ENCODE measurements at places on chromosomes 7 and 10.

DNA sequence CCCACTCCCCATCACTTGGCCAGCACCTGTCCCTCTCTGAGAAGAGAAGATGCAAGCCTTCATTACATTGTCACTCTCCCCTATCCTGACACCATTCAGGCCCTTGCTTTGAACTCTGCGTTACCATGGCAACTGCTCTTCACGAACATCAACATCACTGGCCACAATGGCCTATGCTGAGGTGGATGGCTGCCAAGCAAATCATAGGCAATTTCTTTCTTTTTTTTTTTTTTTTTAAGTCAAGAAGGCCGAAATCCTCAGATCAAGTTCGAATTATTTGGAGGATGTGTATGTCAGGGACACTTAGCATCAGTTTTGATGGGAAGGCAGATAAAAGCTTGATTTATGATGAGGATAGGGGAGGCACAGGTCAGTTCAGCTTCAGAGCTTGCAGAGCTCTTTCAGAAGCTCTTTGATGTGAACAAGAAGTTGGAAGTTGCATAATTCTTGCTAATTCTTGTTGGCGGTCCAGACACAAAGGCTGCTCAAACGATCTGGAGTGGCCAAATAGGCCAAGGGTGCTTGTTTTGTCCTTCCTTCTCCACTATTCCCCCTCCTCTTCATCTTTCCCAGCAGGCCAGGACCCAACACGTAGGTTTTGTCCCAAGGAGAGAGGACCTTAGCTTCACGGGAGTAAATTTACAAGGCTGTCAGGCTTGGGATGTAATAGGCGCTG is 179.9 kb upstream of the NPVF start:
- no peak for DNase-seq

- DNase-seq: no peak
Measured at GRCh38 chr7:5177060-5177459, 13.0 kb upstream of the WIPI2 start.

- DNase-seq: no peak
Measured at GRCh38 chr7:26043801-26044200, 108.2 kb upstream of the NFE2L3 start.

- no peak for DNase-seq
Measured at GRCh38 chr7:72446131-72446530, 34.0 kb upstream of the CALN1 start.

GRCh38 chr7:16739863-16740622 is 13.5 kb upstream of the TSPAN13 start:
- DNase-seq: no peak

- no peak for DNase-seq
Measured at GRCh38 chr10:107451047-107451446, 286.5 kb upstream of the SORCS1 start.

DNA sequence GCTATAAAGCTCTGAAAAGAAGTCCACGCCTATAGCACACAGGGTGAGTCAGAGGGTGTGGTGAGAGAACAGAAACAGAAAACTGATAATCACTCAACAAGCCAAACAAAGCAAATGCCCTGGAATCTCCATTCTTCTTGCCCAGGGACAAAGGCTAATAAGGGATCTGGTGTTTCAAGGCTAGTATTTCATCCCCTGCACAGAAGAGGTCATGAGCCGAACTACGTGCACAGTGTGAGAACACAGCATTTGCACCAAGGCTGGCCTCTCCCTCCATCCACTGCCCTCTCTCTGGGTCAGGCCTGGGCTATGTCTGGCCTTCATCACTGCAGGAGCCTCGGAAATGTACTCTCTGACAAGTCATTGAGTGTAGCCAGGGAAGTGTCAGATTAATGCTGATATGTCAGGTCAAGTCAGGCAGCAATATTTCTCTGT is 42.7 kb downstream of the PRR15 start:
- no peak for DNase-seq

All from activated CD4-positive, alpha-beta T cell treated with anti-CD3 and anti-CD28 coated beads, Interleukin-2, amount 50 U/mL, for 48 hours (primary cell).